ENCODE measurements at places on chromosomes 13 and 19.

- DNase-seq = no peak
Observed at GRCh38 chr13:40026174-40026585, 370.7 kb downstream of the COG6 start.

DNA sequence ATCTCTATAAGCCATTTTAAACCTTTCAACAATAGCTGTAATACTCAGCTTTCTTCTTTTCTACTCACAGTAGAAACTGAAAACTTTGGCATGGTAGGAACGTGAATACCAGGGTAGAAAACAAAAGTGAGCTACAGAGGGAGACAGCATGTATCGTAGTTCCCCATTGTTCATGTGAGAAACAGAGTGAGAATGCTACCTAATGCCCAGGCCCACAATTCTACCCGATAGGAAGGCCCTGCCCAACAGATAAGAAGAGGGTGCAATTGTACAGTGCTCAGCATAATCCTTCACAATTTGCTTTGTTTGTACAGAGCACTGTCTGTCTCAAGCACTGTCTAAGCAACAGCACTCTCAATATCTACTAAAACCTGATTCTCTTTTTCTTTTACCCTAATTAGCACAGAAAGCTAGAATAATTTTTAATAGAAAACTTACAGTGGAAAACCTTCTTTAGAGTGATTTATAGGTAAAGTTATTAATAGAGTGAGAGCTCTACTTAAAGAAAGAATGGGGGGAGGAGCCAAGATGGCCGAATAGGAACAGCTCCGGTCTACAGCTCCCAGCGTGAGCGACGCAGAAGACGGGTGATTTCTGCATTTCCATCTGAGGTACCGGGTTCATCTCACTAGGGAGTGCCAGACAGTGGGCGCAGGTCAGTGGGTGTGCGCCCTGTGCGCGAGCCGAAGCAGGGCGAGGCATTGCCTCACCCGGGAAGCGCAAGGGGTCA lies 322.3 kb downstream of the EFNB2 start:
- DNase-seq = no peak

- DNase-seq = no peak
Observed at GRCh38 chr13:77323858-77324257, 3.0 kb downstream of the MYCBP2 start.

DNA sequence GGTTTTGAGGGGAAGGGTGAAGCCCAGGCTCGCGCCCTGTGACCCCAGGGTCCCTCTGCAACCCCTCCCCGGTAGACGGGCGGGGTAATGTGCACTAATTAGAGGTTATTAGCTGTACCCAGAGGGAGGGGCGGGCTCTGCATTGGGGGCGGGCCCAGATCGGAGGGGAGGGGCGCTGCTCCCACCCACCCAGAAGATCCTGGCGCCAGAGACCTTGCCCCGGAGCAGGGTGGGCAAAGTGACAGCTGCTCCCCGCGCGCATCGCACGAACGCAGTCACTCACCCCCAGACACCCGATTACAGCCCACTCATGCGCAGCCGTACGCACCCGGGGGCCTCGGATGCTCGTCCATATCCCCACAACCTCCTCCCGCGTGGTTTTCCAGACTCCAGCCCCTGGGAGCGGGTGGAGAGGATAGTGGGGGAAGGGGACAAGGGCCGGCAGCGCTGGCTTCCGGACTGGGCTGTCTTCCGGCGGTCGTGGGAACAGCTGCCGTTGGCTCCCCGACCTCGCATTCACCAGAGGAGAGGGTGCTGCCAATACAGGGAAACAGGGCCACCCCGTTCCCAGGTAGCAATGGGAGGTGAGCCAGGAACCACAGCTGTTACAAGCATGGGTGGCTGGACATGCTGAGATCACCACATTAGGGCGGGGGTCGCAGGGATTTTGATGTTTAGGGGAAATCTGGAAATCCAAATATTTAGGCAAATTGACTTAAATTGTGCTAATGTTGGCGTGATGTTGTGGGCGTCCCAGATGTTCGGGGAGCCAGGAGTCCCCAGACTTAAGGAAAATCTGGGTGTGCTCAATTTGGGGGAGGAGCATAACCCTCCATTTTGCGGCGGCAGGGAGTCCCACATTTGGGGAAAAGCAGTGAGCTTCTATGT lies 2.9 kb upstream of the HOOK2 start:
- peak; percentile 55 for DNase-seq

DNA sequence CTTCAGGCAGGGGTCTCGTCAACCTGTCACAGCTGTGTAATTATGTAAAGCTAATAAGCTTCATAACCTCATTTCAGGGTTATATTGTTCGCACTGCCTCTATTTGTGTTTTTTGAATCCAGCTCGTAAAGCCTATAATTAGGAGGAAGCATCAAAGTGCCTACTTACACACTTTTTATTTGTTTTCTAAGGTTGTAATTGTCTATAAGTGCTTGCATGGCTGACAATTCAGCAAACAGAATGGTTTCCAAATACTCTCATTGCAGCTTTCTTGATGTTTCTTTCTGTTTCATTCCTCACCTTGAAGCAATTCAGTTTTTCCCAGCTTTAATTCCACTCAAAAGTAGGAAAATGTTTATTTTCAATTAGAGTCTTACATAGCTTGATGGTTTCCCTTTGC lies 336.3 kb downstream of the HS6ST3 start:
- no peak for DNase-seq

GRCh38 chr13:94713561-94714182 lies 1.3 kb upstream of the SOX21 start:
- DNase-seq = no peak

- no peak for DNase-seq
Observed at GRCh38 chr13:37059848-37060192, 332 bp upstream of the SUPT20H start.

- no peak for DNase-seq
Observed at GRCh38 chr19:12639901-12640613, 26.5 kb downstream of the MAN2B1 start.

- DNase-seq = no peak
Observed at GRCh38 chr19:2101417-2102335, 5.0 kb downstream of the IZUMO4 start.

GRCh38 chr19:47618771-47619170 lies 9.8 kb downstream of the BICRA start:
- no peak for DNase-seq

DNA sequence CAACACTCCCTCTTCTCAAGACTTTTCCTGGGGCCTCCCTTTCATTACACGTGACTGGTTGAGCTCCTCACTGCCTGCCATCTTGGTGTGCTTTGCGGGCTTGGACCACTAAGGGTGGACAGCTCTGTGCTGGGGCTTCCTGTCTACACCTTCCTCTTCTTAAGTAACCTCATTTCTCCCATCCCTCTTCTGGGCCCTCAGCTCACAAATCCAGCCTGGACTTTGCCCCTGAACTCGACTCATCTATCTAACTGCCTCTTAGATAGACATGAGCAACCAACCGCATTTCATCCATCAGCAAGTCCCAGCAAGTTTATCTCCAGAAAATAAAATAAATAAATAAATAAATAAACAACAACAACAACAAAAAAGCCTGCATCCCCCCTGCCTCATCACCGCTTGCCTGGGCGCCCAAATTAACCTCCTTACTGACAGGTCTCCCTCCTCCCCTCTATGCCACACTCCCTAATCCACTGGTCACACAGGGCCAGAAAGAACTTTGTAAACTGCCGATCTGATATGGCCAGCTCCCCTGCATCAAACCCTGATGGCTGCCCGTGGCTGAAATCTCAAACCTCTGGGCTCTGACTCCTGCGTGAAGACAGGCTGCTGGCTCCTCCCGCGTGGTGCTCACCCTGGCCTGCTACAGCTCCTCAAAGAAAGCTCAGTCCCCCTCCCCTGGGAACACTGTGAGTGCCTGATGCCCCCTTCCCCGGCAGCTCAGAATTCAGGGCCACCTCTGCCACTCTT lies 7.8 kb downstream of the ISOC2 start:
- no peak for DNase-seq

GRCh38 chr19:23118400-23118799 lies 1.6 kb downstream of the ZNF730 start:
- no peak for DNase-seq

DNA sequence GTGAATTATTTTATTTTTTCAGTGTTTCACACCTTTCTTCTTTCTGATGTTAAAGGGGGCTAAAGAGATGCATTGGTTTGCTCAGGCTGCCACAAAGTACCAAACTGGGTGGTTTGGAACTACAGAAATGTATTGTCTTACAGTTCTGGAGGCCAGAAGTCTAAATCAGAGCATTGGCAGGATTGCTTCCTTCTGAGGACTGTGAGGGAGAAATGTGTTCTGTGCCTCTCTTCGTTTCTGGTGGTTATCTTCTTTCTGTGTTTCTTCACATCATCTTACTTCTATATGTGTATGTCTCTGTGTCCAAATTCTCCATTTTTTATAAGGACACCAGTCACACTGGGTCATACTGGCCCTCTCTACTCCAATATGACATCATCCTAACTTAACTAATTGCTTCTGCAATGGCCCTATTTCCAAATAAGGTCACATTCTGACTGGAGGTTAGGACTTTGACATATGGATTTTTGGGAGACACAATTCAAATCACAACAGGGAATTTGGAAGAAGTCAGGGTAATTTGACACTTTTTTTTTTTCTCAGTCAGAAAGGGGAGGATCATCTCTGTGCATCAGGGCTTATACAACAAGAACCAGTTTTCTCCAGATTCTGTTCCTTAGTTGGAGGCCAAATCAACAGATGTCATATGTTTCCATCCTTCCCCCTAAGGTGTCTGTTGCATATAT lies 188.2 kb downstream of the KCNRG start:
- DNase-seq = no peak

- DNase-seq = no peak
Observed at GRCh38 chr19:10404888-10405820, 1.8 kb upstream of the CDC37 start.

DNA sequence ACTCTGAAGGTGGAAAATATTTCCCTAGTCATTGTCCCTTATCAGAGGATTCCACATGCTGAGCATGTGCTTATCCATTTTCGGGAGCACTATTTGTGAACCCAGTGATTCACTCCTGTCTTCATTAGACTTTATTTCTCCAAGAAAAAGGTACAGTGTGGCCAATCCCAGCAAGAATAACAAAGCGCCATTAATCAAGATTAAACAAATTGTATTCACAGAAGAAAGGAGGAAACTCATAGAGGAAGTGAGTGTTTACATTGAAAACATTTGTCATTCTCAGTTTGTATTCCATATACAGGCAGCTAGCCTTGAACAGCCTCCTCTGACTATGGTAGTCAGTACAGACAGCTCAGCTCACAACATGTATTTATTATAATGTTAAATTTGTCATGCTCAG lies 1669.9 kb upstream of the SPRY2 start:
- DNase-seq = no peak

DNA sequence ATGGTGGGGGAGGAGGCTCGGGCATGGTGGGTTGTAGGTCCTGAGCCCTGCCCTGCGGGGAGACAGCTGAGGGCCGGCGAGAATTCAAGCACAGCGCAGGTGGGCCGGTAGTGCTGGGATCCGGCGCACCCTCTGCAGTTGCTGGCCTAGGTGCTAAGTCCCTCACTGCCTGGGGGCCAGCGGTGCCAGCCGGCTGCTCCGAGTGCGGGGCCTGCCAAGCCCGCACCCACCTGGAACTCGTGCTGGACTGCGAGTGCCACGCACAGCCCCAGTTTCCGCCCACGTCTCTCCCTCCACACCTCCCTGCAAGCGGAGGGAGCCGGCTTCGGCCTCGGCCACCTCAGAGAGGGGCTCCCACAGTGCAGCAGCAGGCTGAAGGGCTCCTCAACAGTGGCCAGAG lies 33.7 kb downstream of the EEF1AKMT1 start:
- no peak for DNase-seq

GRCh38 chr13:45941261-45941660 lies 89.7 kb upstream of the SIAH3 start:
- DNase-seq = no peak

DNA sequence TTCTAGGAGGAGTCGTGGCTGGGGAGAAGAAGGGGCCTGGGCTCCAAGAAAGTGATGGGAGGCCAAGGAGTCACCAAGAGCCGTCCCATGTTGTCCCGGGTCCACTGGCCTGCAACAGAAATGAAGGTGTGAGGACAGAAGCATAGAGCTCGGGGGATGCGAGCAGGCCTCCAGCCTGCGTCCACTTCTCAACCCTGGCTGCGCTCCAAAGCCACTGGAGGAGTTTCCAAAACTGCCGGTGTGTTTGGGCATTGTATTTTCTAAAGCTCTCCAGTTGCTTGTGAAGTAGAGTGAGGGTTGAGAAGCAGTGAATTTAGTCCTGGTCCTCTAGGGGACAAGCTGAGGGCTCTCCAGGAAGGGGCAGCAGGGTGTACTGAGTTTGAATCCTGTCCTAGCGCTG lies 13.0 kb downstream of the FFAR2 start:
- DNase-seq = no peak

GRCh38 chr19:13640611-13641010 lies 123.7 kb upstream of the MRI1 start:
- no peak for DNase-seq

- DNase-seq = peak; percentile 74
Observed at GRCh38 chr13:78603240-78603957, at the start of gene POU4F1. Gene POU4F1, minus strand, starts transcription at chr13:78603552. Its CDS starts 226 bp downstream, at chr13:78603326.

DNA sequence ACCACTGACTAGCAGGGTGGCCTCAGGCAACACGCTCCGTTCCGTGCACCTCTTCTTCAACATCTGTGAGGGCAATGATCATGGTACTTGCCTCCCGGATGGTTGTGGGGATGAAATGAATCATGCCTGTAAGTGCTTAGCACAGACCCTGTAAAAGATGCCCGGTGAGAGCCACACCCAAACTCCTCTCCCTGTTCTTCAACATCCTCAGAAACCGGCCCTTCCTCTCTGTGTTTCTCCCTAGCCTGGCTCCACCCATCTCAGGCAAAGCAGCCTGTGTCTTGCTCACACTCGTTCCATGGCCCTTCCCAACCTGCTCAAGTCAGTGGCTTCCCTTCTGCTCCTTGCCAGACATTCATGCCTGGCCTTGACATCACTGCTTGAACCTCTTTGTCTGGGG lies 5.8 kb upstream of the DMKN start:
- DNase-seq = peak; percentile 35

- DNase-seq = peak; percentile 3
Observed at GRCh38 chr13:108176685-108177274, 38.6 kb downstream of the LIG4 start.

GRCh38 chr19:48509467-48510194 lies 2.0 kb downstream of the LMTK3 start:
- DNase-seq = no peak

DNA sequence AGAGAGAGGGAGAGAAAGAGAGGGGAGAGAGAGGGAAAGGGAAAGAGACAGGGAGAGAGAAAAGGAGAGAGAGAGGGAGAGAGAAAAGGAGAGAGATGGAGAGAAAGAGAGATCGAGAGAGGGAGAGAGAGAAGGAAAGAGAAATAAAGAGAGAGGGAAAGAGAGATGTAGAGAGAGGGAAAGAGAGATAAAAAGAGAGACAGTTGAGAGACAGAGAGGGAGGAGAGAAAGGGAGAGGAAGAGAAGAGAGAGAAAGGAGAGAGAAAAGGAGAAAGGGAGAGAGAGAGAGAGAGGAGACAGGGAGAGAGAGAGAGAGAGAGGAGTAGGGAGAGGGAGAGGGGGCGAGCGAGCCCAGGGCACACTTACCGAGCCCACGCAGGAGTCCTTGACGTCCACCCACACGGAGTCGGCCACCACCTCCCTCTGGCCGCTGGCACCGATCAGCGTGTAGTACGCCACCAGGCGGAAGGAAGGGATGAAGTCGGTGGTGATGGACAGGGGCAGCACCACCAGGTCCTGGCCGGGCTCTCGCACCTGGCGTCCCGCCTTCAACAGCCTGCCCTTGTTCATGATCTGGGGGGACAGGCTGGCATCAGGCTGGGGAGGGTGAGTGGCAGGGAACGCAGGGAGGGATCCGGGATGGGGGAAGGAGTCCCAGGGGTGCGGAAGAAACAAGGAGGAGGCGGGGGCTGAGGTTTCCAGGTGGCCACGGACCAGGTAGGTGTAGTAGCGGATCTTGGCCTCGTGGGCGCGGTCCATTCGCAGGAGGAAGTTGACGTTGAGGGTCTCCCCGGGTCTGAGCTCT lies 10.0 kb downstream of the C3 start:
- DNase-seq = no peak
